ENCODE measurements at places on chromosomes 3 and 15. TPM values are rescaled to one million over a fixed set of nuclear protein-coding genes. Genes with fewer than 3 reads are reported as not detected.
A peak's percentile ranks its signal among the peaks of the same experiment; 100 is the strongest.

WDR72 gene
- total RNA-seq = 5.8 TPM

PYGO1 gene
- 0.34 TPM for total RNA-seq

DNA sequence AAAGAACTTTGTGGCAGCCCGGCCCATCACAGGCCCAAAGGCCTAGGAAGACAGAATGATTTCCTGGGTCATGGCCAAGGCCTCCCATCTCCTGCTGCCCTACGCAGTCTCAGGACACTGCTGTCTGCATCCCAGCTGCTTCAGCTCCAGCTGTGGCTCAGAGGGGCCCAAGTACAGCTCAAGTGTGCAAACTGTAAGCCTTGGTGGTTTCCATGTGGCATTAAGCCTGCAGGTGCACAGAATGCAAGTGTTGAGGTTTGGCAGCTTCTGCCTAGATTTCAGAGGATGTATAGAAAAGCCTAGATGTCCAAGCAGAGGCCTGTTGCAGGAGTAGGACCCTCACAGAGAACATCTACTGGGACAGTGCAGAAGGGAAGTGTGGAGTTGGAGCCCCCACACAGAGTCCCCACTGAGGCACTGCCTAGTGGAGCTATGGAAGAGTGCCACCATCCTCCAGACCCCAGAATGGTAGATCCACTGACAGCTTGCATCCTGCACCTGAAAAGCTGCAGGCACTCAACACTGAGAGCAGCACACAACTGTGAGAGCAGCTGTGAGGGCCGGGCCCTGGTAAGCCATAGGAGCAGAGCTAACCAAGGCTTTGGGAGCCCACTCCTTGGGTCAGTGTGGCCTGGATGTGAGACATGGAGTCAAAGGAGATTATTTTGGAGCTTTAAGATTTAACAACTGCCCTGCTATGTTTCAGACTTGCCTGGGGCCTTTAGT lies 208.2 kb upstream of the CMC1 start:
- no peak overlapping the region for H3K27ac ChIP-seq
- no peaks in the 10 kb centered on the region for H3K27me3 ChIP-seq
- no peak overlapping the region for H3K4me3 ChIP-seq
- DNase-seq = no peak
- no peaks in the 10 kb centered on the region for H3K36me3 ChIP-seq

LPCAT4 gene
- 77.1 TPM for total RNA-seq

GP9 gene
- total RNA-seq = not detected

- peak overlapping the region; percentile 59 for H3K27ac ChIP-seq
- H3K27me3 ChIP-seq = no peaks in the 10 kb centered on the region
- no peak overlapping the region for H3K4me3 ChIP-seq
- no peaks in the 10 kb centered on the region for H3K36me3 ChIP-seq
- no peak for DNase-seq
- H3K4me1 ChIP-seq = peaks cover 16% of the 10 kb centered on the region
Observed at GRCh38 chr15:80437334-80437891, 33.2 kb downstream of the ARNT2 start.
